Activated T-cell treated with anti-CD3 and anti-CD28 coated beads, Interleukin-2, amount 50 U/mL, for 72 hours (primary cell): ENCODE measurements at places on chromosomes 5 and 9.

- DNase-seq = peak; percentile 50
These were observed 1.8 kb downstream of the AUH start for GRCh38 chr9:91359734-91360470.

DNA sequence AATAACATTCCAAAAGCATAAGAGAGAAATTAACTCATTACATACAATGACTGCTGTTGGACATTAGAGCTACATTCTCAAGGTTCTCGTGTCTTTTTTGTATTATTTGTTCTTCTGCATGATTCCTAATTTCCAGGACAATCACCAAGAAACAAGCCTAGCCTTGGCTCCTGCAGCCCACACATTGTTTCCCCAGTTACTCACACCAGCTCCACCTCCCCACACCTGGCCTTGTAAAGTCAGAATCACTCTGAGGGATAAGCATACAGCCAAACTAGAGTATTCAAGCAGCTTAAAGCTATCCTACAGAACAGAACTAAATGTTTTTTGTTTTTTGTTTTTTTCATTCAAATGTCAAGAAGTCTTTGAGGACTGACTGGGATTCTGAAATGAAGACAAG lies 189.2 kb downstream of the HINT1 start:
- DNase-seq = no peak

GRCh38 chr5:4197151-4197550 lies 601.5 kb downstream of the IRX1 start:
- no peak for DNase-seq

GRCh38 chr9:91033270-91033669 lies 231.7 kb downstream of the SYK start:
- DNase-seq = no peak

DNA sequence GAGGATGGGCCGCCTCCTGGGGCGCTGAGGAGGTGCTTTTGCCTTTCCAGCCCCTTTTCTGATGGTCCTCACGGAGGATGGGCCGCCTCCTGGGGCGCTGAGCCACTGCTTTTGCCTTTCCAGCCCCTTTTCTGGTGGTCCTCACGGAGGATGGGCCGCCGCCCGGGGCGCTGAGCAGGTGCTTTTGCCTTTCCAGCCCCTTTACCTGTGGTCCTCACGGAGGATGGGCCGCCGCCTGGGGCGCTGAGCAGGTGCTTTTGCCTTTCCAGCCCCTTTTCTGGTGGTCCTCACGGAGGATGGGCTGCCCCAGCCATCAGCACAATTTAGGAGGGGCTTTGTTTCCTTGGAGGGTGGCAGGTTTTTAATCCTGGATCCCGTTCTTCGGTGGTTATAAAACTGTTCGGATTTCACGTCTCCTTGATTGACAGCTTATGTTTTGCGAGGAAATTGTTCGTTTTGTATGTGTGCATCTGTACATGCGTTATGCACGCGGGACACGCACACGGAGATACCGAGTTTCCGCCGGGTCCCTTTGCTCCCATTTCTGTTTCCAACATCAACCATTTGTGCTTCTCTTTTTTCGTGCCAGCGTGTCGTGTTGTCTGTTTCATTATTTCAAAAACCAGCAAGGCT lies 34.7 kb upstream of the SLC9A3 start:
- no peak for DNase-seq

GRCh38 chr5:105587963-105588662 lies 2025.5 kb upstream of the NUDT12 start:
- DNase-seq = no peak

DNA sequence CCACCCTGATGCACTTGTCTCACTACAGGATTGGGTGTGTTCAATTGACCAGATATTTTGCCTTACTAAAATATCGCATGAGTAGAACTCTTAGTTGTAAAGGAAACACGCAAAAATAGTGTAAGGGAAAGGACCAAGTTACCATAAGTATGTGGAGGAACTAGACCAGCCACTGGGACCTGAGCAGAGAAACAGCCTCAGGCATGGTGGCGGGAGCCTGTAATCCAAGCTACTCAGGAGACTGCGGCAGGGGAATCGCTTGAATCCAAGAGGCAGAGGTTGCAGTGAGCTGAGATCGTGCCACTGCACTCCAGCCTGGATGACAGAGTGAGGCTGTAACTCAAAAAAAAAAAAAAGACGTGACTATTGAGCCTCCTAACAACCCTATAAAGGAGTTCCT lies 117.9 kb upstream of the SPATA31C2 start:
- no peak for DNase-seq

DNA sequence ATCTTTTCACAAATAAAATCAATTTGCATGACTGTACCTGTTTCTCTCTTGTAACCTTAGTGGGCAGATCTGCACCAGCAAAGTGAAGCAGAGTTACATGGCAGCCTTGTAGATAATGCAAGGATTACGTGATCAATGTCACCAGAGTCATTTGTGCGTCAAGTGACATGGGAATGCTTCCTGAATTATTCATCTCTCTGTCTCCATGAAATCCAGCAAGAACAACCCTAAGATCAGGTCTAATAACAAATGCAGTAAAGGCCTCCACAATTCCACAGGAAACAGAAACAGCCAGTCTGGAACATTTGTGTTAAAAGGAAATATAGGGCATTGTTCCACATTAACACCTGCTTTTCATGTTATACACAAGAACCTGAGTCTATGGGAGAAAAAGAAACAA lies 7.8 kb downstream of the GZMA start:
- no peak for DNase-seq

DNA sequence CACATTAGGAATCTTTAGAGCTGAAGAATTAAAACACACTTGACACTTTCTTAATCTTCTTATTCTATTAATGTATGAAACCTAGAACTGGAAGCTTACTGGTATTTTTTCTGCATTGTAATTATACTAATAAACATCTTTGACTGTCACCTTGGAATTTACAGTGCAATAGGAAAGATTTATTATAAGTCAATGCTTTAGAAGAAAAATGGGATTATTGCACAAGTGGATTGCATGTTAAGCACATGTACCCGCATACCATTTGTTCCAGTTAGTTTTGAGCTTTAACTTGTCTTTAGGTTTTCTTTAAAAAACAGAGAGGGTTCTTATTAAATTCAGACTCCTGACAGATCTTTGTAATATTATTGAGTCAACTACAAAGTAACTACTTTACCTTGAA lies 278.5 kb downstream of the CCDC171 start:
- no peak for DNase-seq

GRCh38 chr9:15764131-15764530 lies 211.3 kb downstream of the CCDC171 start:
- no peak for DNase-seq
